ENCODE measurements at places on chromosomes 12 and 14.

GRCh38 chr12:104010606-104011169 lies 39.3 kb downstream of the GLT8D2 start:
- DNase-seq: no peak

GRCh38 chr12:19484738-19485137 lies 45.4 kb downstream of the AEBP2 start:
- no peak for DNase-seq

- no peak for DNase-seq
These were observed 6.9 kb upstream of the KRT72 start for GRCh38 chr12:52608161-52608560.

DNA sequence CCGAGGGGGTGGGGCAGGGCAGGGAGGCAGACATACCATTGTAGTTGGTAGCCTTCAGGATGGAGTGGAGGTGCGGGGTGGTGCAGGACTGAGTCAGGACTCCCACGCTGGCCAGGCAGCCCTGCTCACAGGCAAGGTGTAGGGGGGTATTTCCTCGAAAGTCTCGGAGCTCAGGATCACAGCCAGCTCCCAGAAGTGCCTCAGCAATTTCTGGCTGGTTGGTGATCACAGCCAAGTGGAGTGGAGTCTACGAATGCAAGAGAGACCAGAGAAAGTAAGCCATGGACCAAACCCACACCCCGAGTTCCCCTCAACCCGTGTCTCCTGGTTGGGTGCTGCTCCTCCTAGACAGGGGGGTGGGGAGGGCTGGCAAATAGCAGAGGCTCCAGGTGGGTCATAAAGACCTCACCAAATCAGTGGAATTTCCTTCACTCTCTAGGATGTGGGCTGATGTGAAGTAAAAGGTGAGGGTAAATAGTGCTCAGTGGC lies 1.4 kb downstream of the NFKBIA start:
- DNase-seq: no peak

DNA sequence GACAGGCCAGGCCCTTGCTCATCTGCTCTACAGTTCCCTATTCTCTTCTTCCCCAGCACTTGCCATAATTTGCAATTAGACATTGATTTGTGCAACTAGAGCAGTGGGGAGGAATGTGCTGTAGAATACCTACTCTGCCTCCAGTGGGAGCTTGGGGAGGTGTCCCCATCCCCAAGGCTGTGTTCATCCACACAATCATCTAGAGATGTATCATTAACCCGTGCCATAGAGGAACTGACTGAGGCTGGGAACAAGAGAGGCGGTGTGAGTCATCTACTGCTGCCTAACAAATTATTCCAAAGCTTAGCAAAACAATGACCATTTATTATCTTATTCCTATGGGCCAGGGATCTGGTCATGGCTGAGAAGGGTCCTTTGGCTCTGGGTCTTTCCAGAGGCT lies 5.1 kb upstream of the OTUB2 start:
- no peak for DNase-seq

GRCh38 chr14:94562022-94562421 lies 780 bp downstream of the SERPINA4 start:
- DNase-seq: no peak

DNA sequence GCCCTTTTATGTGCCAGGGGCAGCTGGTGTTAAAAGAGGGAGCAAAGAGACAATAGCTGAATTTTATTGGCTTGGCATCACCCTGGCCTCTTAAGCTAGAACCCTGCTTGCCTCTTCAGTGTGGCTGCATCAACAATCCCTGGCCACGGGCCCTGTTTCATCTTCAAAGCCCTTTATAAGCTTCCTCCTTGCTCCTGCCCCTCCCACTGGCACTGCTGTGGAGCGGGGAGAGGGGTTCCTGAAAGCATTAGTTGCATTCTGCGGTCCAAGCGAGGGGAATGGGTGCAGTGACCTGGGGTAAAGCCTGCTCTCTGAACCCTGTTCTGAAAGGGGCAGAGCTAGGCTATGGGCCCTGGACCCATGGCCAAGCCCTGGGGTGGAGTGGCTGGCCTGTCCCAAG lies 220 bp upstream of the KRT83 start:
- DNase-seq: no peak

DNA sequence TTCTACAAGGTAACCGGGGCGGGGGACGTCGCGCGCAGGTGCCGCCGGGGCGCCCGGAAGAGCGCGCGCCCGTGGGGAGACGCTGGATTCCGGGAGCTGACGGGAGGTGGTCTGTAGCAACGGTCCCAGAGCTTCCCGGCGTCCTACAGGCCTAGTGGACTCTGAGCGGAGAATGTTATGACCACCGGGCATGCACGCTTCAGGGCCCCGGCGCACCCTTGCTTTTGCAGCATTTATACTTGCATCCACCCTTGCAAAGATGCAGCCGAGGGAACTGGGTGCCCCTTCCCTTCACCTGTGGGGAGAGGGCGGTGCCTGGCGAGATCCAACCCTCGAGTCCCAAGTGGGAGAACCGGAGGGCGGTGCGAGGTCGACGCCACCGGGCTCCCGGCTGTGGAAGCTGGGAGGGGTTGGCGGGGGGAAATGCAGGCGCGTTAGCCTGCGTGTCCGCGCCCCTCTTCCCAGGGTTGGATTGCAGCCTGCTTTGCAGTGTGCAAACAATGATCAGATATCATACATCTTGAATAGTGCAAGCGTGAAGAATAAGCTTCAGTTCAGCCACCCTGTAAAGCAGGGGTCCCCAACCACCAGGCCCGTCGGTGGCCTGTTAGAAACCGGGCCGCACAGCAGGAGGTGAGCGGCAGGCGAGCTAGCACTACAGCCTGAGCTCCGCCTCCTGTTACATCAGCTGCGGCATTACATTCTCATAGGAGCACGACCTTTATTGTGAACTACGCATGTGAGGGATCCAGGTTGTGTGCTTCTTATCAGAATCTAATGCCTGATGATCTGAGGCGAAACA lies 576 bp downstream of the ERP29 start:
- peak; percentile 38 for DNase-seq

DNA sequence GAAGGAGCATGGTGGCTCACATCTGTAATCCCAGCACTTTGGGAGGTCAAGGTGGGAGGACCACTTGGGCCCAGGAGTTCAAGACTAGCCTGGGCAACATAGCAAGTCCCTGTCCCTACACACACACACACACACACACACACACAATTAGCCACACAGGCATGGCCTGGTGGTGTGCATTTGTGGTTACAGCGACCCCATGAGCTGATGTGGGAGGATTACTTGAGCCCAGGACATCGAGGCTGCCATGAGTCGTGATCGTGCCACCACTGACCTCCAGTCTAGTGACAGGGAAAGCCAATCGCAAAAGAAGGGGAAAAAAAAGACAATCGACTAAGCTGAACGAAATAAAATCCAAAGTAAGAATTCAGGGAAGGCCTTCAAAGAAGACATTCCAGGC lies 67.9 kb downstream of the TBX3 start:
- no peak for DNase-seq

DNA sequence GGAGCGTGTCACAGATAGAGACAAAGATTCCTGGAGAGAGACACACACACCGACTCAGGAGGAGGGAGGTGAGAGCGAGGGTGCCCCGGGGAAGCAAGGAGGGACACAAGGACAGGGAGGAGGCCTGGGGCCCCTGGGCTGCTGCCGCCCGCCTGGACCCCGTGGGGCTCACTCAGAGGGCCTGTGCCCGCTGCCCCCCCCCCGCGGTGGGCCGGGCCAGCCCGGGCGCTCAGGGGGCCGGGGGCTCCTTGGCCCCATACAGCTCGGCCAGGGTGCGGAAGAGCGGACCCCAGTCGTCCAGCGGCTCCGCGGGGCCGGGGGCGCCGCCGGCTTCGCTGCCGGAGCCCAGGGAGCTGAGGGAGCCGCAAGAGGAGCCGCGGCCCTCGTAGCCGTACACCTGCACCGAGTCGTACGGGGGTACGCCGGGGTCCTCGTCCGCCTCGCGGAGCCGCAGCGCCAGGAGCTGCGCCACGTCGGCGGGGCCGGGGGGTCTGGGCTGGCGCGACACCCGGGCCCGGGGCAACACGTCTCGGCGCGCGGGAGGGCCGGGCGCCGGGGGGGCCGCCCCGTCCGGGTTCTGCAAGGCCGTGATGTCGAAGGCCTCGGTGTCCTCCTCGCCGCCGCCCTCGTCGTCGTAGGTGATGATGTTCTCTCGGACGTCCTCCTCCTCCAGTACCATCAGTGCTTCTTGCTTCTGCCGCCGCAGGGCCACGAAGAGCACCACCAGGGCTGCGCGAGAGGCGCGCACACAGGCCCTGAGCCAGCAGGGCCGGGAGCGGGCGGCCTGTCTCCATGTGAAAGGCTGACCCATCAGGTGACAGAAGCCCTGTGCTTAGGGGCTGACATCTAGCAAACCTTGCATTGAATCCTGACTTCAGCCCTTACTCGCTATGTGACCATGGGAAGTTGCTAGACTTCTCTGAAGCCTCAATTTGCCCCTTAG lies 6.0 kb downstream of the PSMB11 start:
- DNase-seq: no peak

DNA sequence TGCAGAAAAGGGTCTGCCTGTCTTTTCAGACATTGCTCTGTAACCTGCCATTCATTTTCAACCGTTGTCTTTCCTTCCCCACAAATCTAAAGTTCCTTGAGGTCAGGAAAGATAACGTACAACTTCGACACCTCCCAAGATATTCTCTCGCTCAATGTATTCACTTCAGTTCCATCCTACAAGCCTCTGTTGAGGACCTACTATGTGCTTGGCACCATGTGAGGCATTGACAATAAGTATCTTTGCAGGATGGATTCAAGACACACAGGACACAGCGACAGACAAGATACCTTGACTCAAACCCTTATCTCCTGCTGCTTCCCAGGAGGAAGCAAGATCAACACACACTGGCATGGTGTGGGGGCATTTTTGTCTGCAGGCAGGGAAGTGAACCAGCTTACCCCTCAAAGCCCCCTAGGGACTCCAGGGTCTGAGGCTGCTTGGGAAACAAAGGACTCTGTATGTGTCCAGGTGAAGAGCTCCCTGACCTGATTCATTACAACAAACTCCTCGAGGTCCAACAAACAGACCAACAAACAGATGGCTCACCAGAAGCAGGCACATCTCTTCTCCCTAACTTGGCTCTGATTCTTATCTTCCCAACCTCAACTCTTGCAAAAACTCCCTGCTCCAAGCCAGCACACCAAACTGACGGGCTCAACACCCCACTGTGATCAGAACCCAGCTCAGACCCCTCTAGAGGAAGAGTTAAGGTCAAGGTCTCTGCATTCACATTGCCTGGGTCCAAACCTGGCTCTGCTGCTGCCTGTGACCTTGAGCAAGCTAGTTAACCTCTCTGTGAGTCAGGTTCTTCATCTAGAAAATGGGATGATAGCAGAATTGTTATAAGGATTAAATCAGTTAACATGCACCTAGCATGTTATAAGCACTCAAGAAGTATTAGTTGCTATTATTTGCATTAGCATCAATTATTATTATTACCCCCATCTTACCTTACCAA lies 6.3 kb downstream of the NUAK1 start:
- no peak for DNase-seq

- DNase-seq: no peak
These were observed 1.1 kb downstream of the PAPLN start for GRCh38 chr14:73238424-73238852.

GRCh38 chr12:7859552-7859951 lies 13.2 kb downstream of the SLC2A14 start:
- no peak for DNase-seq

GRCh38 chr14:102279688-102280348 lies 25.1 kb downstream of the MOK start:
- DNase-seq: no peak

DNA sequence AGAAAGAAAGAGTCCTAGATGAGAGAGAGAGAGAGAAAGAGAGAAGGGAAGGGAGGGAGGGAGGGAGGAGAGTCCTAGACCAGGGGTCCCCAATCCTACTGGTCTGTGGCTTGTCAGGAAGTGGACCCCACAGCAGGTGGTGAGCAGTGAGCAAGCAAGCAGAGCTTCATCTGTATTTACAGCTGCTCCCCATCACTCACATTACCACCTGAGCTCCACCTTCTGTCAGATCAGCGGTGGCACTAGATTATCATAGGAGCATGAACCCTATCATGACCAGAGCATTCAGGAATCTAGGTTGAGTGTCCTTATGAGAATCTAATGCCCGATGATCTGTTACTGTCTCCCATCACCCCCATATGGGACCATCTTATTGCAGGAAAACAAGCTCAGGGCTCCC lies 39.2 kb upstream of the AMN1 start:
- DNase-seq: no peak

DNA sequence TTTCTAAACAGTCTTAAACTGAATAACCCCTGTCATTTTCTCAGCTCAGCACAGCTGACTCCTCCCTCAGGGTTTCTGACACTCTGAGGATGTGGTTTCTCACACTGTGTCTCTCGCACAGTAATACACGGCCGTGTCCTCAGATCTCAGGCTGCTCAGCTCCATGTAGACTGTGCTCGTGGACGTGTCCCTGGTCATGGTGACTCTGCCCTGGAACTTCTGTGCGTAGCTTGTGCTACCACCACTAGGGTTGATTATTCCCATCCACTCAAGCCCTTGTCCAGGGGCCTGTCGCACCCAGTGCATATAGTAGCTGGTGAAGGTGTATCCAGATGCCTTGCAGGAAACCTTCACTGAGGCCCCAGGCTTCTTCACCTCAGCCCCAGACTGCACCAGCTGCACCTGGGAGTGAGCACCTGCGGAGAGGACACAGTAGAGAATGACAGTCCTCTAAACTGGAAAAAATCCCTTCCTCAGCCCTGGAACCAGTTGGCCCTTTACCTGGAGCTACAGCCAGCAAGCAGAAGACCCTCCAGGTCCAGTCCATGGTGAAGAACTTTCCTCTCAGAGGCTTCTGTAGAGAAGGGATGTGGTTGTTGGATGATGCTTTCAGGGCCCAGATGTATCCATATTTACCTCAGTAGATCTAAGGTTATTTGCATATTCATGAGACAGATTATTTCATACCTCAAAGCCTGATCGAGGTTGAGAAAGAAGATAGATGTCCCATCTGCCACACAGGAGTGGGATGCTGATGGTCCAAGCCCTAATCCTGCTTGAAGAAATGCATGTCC lies 984.8 kb downstream of the TMEM121 start:
- DNase-seq: peak; percentile 29

DNA sequence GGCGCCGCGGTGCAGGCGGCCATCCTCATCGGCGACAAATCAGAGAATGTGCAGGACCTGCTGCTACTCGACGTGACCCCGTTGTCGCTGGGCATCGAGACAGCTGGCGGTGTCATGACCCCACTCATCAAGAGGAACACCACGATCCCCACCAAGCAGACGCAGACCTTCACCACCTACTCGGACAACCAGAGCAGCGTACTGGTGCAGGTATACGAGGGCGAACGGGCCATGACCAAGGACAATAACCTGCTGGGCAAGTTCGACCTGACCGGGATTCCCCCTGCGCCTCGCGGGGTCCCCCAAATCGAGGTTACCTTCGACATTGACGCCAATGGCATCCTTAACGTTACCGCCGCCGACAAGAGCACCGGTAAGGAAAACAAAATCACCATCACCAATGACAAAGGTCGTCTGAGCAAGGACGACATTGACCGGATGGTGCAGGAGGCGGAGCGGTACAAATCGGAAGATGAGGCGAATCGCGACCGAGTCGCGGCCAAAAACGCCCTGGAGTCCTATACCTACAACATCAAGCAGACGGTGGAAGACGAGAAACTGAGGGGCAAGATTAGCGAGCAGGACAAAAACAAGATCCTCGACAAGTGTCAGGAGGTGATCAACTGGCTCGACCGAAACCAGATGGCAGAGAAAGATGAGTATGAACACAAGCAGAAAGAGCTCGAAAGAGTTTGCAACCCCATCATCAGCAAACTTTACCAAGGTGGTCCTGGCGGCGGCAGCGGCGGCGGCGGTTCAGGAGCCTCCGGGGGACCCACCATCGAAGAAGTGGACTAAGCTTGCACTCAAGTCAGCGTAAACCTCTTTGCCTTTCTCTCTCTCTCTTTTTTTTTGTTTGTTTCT lies 1.7 kb downstream of the HSPA2 start:
- DNase-seq: no peak

GRCh38 chr12:131929581-131930456 lies 743 bp downstream of the PUS1 start:
- no peak for DNase-seq

Measured in stimulated activated CD8-positive, alpha-beta memory T cell treated with anti-CD3 and anti-CD28 coated beads, Interleukin-4, amount 100 ng/mL, for 1 hour (primary cell).